DMS153 (cell line): ENCODE measurements at places on chromosomes 12 and 14.

GRCh38 chr12:29713729-29714128, 70.0 kb downstream of the TMTC1 start:
- DNase-seq = peak; percentile 19

DNA sequence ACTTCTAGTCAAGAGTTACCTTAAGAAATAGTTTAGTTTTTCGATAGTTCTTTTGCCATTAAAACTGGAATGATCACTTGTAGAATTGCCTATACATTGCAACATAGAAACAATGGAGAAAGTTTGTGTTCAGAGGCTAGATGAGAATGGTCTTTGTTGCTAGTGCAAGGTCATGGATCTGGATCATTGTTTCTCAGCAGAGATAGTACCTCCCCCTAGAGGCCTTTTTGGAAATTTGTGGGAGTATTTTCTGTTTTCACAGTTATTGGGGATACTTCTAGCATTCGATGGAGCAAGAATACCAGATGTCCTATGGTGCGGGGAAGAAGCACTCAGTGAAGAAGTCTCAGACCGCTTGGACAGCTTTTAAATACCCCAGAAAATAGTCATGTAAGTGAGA, 138.8 kb upstream of the HMGA2 start:
- no peak for DNase-seq

- peak; percentile 40 for DNase-seq
Measured at GRCh38 chr12:96225044-96225855, 31.1 kb downstream of the ELK3 start.

DNA sequence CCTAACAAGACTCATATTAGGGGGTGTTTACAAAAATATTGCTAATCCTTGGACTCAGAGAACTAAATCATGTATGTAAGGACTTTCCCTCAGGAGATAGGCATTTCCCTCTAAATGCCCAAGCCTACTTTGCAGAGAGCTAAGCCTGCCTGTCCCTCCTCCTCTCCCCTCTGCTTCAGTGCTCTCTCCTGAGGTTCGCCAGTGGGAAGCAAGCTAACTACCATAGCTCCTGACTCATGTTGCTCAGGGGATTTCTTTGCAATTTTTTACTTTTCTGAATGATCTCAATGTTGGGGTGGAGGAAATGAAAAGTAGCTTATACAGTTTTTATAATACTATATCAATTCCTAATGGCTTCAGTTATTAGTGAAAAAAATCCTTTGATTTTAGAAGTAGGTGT, 29.6 kb downstream of the IFT43 start:
- DNase-seq = no peak

DNA sequence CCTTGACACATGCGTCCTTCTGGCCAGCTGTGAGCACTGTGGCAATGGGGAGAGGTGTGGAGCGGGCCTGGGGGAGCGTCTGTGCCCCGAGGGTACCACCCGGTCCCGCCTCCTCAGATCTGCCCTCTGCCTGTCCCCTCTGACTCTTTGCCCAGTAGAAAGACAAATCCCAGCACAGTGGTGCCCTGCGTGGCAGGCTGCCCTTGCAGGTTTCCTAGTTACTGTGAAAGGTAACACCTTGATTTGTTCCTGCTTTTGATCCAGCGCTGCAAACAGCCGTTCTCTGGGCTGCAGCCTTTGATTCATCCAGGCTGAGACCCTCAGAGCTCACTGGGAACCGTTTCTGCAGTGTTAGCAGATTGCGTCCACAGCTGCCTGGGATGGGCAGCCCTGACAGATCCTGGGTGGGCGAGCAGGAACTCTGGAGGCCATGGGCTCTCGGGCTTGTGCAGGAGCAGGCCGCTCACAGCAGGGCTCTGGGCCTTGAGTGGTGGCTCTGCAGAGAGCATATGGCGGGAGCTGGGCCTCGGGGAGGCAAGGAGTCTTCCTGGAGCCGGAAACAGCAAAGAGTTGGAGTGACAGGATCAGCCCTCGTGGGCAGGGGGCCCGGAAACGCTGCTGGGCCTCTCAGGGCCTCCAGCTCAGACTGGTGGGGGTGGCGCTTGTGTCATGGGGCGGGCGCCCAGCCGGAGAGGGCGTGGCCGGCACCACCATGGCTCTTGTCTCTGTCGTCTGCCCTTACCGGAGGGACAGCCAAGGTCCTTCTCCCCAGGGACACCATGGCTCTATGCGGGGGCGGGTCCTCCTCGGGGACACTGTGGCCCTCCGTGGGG, 16.6 kb downstream of the FBRSL1 start:
- DNase-seq = peak; percentile 59

- DNase-seq = no peak
Measured at GRCh38 chr12:27982385-27982784, 9.9 kb upstream of the PTHLH start.

DNA sequence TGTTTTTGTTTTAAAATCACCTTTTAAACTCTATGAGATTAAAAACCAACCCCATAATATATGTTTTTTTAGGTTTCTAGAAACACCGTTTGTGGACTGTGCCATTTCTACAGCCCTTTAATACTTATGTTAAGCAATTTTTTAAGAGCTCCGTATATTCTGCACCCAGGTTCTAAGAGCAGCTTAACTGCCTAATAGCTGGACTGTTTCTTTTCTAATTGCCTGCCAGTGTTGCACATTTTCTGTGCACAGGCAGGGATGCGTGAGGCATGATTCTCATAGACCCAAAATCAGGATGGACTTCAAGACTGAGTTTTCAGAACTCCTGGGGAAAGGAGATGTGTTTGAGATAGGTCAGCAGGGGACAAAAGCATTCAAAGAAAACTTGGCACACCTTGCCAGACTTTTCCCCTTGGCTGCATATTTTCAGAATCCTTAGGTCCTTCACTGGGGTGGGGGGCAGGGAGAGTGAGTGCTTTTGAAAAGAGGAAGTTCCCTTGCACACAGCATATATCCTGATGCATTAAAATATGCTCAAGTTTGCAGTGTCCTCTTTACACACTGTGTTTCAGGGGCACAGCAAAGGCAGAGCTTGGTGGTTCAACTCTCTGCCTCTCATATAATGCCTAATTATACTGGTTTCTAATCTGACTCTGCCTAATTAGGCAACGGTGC, 27.9 kb downstream of the TMEM30B start:
- no peak for DNase-seq

- DNase-seq = no peak
Measured at GRCh38 chr12:52969828-52970569, 21.1 kb downstream of the KRT18 start.

GRCh38 chr14:100159865-100160533, 554 bp upstream of the DEGS2 start:
- DNase-seq = no peak

- DNase-seq = no peak
Measured at GRCh38 chr12:127771546-127771945, 495.4 kb upstream of the TMEM132C start.

DNA sequence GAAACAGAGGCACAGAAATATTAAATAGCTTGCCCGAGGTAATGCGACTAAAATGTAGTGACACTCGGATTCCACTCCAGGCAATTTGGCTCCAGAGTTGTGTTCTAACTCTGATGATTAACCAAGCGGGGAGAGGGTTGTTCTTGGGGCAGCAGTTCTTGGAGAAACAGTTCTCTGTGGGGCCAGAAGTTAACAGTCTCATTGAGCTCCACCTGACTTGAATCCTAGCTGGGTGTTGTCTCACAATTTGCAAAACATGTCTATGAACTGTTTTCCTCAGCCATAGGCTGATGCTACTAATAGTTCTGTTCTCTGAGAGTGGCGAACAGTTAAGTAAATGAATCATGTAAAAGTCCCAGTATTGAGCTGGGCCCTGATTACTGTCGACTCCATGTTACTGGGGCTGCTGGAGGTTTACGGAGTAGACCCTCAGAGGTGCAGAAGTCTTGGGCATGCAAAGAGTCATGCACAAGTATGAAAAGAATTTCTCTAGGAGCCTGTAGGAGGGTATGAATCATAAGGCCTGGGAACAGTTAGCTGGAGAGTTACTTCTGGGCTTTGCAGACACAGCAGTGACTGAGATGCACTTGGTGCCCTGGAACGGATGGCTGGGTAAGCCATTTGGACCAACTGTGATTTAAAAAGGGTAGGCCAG, 15.4 kb upstream of the NIN start:
- DNase-seq = no peak

- DNase-seq = no peak
Measured at GRCh38 chr12:128992116-128992515, 138.8 kb downstream of the GLT1D1 start.

GRCh38 chr14:104321802-104322130, 183.4 kb downstream of the KIF26A start:
- no peak for DNase-seq

- DNase-seq = no peak
Measured at GRCh38 chr14:21985081-21985480, 311.5 kb upstream of the OR4E1 start.

DNA sequence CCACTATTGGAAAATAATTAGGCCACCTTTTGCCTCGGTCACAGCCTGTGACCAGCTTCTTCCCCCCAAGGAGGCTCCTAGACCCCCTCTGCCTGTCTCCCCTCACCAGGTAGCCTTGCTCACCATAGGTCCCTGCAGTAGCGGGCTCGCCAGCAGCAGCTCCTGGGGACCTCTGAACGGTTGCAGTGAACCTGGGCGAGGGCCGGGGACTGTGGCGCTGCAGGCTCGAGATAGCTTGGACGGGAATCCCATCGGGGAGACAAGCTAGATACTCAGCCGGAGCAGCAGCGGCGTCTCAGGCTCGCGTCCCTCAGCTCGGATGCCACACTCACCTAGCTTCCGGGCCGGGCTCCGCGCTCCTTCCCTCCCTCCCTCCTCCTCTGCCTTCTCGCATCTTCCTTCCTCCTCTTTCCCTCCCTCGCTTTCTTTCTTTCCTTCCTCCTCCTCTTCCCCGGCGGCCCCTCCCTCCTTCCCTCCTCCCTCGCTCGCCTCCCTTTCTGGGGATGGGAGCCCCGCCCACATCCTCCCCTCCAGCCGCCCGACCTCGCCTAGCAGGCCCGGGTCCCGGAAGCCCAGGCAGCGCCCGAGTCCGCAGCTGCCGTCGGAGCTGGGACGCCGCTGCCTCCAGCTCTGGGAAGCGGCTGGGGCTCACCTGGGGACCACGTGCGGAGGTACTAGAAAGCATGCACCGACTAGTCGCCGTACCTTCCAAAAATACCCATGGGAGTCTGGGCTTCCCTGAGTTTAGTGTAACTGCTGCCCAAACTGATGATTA, at the start of gene BMP4:
BMP4 (minus strand) TSS at position 399 of the 775 bp plus-strand sequence. CDS start 4,603 bp downstream, outside the sequence.
- peak; percentile 18 for DNase-seq

GRCh38 chr14:65650826-65651225, 238.3 kb downstream of the FUT8 start:
- no peak for DNase-seq

- no peak for DNase-seq
Measured at GRCh38 chr12:3897371-3897971, 24.3 kb upstream of the PARP11 start.

DNA sequence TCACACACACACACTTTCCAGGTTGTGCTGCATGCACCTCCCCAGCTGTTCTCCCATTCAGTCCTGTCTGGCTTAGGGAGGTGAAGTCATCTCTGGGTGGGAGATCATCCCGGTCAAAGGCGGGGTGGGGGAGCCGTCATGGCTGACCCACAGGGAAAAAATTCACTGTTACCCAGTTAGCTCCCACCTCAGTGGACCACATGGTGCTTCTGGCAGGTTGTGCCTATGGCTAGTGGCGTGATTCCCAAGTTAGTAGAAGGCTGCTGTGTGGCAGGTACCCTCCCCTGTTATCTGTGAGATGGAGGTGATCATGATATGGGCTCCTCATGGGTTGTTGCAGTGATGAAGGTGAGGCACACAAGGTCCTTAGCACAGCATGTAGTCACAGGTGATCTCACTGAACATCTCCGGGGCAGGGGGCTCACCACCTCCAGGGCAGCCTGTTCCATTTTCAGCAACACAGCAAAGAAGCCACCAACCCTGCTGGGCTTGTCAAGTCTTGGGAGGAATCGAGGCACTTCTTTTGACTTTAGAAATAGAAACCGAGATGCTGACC, 154.9 kb upstream of the CCND2 start:
- DNase-seq = no peak

DNA sequence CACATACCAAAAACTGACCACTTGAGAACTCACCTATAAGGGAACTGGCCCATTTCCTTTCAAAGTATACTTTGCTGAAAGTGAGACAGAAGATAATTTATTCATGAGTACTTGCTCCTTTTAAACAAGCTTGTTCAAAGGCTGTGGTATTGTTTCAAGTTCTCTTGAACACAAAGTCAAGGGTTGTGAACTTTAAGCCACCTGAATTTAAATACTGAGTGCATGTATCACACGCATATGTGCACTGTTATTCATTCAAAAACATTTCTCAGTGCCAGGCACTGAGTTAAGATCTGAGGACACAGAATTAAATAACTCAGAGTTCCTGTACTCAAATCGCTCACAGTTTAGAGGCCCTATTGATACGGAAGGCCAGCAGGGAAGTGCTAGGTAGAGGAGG, 19.1 kb upstream of the LDHB start:
- no peak for DNase-seq

GRCh38 chr12:2355604-2356003, 302.8 kb downstream of the CACNA1C start:
- DNase-seq = no peak

GRCh38 chr14:30484976-30485375, 74.0 kb upstream of the G2E3 start:
- no peak for DNase-seq

GRCh38 chr12:113762882-113763816, 203.0 kb downstream of the RBM19 start:
- no peak for DNase-seq

GRCh38 chr12:1533602-1534304, 60.6 kb downstream of the FBXL14 start:
- DNase-seq = no peak

GRCh38 chr14:43729143-43729542, 777.9 kb downstream of the FSCB start:
- DNase-seq = no peak

DNA sequence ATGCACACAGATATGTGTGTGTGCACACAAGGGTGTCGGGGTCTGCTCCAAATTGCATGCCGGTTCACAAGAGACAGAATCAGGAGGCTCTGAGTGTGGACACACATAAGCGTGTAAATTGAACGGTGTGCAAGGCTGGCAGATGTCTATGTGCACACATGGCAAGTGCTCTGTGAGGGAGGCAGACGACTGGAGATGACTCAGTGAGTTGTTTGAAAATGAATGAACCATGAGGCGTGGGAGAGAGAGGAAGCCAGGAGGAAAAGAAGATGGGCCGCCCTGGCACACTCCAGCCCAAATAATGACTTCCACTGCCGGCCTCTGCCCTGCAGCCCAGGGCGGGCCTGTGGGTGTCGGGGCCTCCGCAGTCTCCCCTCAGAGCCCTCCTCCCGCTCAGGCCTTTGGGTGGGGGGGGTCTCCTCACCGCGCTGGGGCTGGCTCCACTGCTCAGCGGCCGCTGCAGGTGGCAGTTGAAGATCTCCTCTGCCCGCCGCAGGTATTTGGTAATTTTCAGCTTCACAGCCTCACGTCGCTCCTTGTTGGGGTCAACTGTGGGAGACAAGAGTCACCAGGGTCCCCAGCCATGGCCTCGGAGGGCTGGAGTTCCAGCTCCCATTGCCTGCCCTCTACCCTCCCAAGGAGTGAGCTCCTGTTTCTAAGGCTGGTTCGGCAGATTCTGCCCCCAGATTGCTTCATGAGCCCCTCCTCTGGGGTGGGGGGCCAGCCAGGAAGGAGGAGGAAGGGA, 3.5 kb downstream of the RPS6KL1 start:
- DNase-seq = no peak

GRCh38 chr12:92771001-92771400, 68.2 kb downstream of the PLEKHG7 start:
- no peak for DNase-seq
